ENCODE measurements at places on chromosomes 16 and 17.
A peak's percentile ranks its signal among the peaks of the same experiment; 100 is the strongest.

GRCh38 chr17:56979091-56979480 is 1.2 kb downstream of the SCPEP1 start:
- DNase-seq, result no peak

- DNase-seq, result no peak
Measured at GRCh38 chr17:10931133-10931532, 93.2 kb upstream of the PIRT start.

DNA sequence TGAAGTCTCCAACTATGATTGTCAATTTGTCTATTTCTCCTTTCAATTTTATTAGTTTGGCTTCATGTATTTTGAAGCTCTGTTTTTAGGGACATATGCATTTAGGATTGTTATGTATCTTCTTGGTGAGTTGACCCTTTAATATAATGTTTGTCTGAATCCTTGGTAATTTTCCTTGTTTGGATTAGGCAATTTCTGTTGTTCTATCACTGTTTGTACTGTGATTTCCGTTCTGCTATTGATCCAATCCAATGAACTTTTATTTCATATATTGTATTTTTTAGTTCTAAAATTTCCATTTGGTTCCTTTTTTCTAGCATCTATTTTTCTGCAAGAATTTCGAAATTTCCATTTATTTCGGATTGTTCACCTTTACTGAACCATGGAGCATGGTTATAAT is 31.0 kb downstream of the RAB11FIP4 start:
- DNase-seq, result no peak

- no peak for DNase-seq
Measured at GRCh38 chr16:81765111-81765919, 13.8 kb upstream of the PLCG2 start.

DNA sequence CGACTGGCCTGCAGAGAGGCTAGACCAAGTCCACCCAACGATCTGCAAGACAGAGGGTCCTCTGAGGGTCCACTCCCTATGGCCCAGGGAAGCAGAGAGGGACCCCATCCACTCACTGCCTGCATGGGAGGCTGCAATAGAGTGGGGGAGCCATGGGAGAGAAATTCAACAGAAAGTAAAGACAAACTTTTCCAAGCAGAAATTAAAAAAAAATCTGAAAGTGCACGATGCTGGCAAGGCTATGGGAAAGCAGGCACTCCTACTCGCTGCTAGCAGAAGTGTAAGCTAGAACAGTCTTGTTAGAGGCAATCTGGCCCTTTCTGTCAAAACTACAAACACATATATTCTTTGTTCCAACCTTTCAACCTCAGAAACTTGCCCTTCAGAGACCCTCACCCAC is 85.4 kb downstream of the GAS7 start:
- no peak for DNase-seq

DNA sequence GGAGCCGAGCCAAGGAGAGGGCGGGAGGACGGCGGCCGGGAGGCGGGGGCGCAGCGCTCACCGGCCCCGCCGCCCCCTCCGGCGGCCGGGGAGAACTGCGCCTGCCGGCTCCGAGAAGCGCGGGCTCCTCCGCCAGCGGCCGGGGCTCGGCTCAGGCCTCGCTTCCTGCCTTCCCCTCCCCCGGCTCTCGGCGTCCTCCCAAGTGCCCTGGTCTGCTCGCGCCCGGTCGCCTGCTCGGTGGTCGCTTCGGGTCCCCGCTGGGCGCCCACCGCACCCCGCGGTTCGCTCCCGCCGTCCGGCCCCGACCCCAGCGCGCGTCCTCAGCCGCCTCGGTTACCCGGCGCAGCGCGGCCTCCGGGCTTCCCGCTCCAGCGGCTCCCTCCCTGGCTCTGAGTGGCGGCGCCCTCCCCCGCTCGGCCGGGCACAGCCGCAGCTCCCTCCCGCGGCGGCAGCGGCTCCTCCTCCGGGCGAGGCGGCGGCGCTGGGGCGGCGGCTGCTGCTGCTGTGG is 313 bp downstream of the UBTF start:
- DNase-seq, result peak; percentile 80

- DNase-seq, result peak; percentile 74
Measured at GRCh38 chr17:39755554-39756379, 18.0 kb downstream of the GRB7 start.

DNA sequence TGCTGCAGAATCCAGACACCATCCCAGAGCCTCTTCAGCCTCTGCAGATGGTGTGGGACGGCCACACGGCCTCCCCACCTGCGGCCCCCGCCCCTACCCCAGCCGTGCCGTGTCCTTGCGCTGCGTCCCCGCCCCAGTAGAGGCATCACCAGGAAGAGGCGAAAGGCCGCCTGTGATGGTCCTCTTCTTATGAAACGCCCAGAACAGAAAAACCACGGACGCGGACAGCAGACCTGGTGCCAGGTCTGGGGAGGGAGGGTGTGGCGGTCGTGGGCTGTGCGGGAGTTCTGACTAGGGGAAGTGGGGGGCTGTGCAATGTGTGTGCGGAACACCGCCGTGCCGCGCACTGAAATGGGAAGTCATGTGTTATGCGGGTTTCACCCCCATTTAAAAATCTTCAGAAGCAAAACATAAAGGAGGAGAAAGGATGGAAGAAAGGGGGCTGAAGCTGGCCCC is 25.5 kb downstream of the ACSF3 start:
- DNase-seq, result no peak

GRCh38 chr17:5711344-5711743 is 127.0 kb upstream of the NLRP1 start:
- DNase-seq, result no peak

DNA sequence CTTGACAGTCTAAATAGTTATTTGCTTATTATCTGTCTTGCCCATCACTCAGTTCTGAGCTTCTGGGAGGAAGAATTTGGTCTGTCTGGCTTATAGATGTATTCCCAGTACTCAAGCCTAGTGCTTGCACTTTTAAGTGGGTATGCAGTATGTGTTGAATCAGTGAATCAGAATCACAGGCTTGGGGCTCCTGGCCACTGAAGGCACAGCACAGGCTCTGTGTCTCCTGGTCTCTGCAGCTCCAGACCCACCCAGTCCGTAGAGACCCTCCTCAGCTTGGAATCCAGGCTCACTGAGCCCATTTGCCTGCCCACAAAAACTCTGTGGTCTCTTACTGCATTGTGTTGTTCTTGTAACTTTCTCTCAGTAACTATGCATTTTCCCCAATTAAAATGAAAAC is 19.3 kb upstream of the CFAP20 start:
- no peak for DNase-seq

- no peak for DNase-seq
Measured at GRCh38 chr16:78780808-78781207, 681.4 kb downstream of the WWOX start.

DNA sequence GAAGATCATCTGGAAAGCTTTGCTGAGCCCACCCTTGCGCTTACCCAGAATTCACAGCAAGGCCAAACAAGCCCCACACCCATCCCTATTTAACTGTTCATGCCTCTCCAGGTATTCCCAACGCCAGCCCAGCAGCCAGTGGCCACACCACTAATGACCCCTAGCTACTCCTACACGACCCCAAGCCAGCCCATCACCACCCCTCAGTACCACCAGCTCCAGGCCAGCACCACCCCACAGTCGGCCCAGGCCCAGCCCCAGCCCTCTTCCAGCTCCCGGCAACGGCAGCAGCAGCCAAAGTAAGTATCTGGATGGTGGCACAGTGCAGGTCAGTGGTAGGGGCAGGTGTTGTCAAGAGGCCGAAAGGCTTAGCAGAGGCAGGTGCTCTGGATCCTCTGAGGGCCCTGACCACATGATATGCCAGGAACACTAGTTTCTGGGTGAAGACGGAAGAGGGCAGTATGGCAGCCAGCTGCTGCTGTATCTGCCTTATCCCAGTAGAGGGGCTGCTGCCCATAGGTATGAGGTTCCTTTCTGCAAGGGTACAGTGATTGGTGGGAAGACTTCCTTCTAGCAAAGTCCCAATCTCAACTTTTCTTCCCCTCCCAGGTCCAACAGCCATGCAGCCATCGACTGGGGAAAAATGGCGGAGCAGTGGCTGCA is 10.7 kb downstream of the PROCA1 start:
- DNase-seq, result no peak

DNA sequence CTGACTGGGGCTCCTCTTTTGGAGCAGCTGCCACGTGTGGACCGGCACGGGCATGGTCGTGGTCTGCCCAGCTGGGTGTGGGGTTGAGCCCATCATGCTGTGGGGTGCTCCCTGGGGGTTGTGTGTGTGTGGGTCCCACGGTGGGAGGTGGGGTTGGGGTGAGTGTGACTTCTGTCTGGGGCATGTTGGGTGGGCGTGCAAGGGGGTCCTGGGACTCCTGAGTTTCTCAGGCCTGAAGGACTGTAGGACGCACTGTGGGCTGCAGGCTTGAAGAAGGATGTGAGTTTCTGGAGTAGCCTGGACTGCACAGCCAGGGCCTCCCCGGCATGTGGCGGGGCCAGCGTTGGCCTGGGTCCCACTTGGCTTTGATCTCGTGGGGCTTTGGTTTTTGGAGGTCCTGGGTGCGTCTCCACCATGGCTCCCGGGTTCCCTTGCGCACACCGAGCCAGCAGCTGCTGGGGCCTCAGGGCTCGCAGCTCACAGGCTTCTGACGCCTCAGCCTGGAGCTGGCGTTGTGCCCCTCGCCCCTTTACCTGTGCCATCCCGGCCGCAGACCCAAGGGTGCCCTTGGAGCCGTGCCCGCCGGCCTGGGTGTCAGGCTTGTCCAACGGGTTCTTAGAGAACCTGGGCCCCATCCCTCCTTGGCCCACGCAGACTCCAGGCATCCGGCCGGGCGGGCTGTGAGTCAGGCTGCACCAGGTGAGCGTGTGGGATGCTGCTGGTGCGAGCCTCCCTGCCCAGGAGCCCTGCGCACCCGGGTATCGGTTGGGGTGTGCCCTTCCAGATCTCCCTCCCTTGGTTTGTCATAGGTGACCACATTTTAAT is 34.4 kb upstream of the ZNF750 start:
- DNase-seq, result no peak

- DNase-seq, result no peak
Measured at GRCh38 chr17:74267987-74268499, 6.0 kb upstream of the DNAI2 start.

GRCh38 chr17:11404431-11405276 is 163.6 kb downstream of the SHISA6 start:
- peak; percentile 11 for DNase-seq

DNA sequence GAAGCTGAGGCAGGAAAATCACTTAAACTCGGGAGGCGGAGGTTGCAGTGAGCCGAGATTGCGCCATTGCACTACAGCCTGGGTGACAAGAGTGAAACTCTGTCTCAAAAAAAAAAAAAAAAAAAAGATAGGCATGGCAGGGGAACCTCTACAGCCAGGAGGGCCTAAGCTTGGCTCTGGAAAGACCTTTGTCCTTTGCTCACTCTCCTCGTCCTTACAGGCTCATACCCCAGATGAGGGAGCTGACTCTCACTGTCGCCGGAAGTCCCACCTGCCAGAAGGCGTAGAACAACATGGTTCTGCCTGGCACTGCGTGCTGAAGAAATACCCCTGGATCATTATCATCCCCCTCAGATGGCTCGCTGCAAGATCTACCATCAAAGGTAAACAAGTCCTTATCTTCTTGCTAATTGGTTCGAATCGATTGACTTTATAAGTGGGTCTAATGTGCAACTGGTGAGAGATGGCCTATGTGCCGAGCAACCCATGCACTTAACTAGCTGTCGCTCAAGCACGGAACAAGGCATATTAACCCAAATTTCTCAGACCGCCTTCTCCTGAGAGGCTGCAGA is 29.7 kb downstream of the RTN4RL1 start:
- DNase-seq, result no peak

- no peak for DNase-seq
Measured at GRCh38 chr16:50531359-50531758, 16.8 kb upstream of the NKD1 start.

- DNase-seq, result peak; percentile 60
Measured at GRCh38 chr17:12545877-12546513, 119.7 kb upstream of the MYOCD start.

DNA sequence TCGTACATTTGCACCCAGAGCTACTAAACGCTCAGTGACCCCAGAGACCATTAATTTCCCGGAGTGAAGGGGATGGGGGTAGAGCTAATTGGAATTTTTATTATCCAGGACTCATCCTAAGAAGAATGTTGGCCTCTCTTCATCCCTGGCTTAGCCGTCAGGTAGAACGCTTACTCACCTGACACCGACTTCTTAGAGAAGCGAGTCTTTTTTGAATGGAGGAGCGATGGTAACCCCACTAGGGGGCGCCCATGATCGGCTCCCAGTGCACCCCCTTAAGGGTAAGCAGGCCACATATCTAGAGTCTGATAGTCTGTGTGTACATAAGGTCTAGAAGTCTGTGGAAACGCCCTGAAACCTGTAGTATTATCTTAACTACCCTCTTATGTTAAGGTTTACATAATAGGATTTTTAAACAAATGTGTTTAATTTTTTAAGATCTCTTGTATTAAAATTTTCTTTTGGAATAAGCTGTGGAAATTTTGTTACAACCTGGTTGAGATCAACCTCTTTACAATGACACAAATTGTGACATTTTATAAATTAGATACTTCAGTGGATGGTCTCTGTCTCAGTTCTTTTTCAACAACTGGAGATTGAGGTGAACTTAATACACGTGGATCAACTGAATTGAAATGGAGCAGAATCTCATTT is 229.8 kb downstream of the CPPED1 start:
- DNase-seq, result peak; percentile 34

GRCh38 chr17:74385201-74385600 is 17.9 kb downstream of the GPR142 start:
- no peak for DNase-seq

DNA sequence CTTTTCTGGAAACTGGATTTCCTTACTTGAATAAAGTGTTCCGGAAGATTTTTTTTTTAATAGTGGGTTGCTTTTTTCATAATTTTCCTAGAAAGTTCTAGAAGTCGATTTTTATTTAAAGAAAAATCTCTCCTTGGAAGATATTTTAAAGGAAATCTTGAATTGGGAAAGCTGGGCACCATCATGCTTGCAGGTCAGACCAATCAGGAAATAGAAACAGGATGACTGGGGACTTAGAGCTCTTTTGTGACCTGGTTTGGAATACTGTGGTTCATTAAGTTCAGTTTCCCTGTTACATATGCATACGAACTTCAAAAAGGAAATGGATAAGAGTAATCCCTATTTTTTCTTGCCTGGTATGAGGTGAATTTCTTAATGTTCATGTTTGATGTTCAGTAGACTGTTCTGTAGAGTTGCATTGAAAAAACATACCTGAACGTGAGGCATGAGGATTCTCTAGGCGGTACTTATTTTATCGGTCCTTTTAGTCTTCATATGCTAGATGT is 1.2 kb downstream of the NFATC3 start:
- DNase-seq, result peak; percentile 35

DNA sequence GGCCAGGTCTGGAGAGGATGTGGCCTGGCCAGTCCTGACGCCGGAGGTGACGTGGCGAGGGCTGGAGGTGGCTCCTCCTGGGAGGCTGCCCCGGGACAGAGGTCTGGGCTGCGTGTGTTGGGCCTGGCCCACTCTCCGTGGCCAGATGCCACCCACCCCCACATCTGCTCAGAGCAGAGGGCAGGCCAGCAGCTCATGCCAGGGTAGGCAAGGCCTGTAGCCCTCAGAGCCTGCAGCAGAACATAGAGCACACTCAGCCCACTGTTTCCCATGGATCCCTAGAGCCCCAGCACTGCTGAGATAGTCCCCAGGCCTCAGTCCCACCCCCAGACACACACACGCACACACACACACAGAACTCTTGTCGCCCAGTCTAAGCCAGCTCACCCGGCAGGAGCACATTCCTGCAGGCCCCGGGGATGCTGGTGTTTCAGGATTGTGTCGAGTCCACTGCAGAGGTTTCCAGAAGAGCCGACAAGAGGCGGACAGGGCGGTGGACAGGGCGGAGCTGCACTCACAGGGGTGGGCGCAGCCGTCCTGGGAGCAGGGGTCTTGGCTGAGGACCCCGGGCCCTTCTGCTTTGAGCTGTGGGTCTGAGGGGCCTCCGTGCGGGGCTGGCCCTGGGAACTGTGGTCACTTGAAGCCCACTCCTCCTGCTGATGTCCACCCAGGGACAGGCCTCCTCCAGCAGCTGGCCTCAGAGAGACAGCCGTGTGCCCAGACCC is 33.4 kb downstream of the SOX8 start:
- DNase-seq, result no peak

GRCh38 chr16:15526731-15527130 is 92.3 kb downstream of the BMERB1 start:
- DNase-seq, result no peak

Measured in fibroblast of skin of right biceps (primary cell).